ENCODE measurements at places on chromosomes 3 and 15.

DNA sequence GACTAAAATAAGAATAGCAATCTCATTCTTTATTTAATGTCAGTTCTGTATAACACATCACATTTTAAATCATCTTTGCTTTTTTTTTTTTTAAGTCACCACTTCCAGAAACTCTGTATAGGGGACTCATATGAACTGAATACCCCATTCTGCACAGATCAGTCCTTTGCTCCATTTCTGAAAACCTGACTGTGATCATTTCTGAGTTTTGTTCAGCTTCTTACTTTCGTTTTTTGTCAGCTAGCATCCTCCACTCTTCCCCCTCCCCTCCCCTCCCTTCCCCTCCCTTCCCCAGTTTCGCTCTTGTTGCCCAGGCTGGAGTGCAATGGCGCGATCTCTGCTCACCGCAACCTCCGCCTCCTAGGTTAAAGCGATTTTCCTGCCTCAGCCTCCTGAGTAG, 49.8 kb upstream of the SGO1 start:
- no peak for DNase-seq

DNA sequence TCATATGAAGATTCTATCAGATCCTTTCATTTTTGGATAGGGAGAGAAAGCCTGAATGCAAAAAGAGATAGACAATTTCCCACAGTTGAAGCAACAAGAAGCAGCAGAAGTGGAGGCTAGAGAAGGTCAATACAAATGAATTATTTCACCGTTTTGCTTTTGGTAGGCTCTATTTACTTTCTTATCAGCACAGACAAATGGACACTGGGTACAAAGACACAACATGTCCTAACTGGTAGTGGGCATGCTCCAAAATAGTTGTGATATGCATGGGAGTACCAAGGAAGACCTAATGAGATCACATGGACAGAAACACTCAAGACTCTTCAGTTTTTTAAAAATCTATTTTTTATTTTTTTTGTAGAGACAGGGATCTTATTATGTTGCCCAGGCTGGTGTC, 99.4 kb downstream of the XRN1 start:
- DNase-seq = no peak

DNA sequence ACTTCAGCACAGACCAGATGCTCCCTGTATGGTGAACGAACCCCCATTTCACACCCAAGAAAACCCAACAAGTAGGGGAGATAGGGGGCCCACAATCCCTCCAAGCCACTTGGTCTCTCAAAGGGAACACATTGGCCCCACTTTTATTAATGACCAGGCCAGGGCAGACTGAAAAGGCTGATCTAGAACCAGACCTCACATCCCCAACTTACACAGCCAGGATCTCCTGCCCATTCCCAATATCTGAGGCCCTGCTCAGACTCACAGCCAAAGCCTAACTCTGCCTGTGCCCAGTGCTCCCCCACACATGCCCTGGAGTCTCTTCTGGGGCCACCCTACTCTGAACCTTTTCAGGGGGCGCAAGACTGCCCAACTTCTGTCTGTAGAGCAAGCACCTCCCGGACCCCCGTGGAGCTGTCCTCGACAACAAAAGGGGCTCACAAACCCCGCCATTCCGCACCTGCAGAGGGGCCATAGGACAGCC, 1.8 kb downstream of the PLXNB1 start:
- no peak for DNase-seq

DNA sequence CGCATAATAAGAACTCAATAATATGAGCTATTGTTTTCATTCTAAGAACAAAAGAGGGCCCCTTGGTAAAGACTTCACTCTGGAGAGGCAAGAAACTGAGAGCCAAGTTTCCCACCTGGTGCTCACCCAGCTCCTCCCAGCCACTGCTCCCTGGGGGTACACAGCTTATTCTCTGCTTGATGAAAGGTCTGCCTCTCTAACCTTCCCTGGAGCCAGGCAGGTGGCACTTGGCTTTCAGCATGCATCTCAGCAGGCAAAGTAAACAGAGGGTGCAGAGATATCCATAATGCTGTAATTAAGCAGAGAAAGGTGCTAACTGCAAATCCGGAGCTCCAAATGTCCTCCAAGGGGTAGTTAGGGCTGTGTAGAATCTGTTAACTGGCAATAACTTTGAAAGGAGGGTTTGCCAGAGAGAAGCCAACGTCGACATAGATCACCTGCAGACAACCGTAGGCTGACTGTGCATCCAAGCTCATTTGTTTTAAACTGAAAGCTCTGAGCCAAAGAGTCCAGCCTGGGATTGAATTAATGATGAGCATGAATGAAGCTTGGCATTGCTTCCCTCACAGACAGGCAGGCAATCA, 159.6 kb upstream of the PROK2 start:
- no peak for DNase-seq

- no peak for DNase-seq
Measured at GRCh38 chr15:98996624-98997023, 11.0 kb downstream of the PGPEP1L start.

DNA sequence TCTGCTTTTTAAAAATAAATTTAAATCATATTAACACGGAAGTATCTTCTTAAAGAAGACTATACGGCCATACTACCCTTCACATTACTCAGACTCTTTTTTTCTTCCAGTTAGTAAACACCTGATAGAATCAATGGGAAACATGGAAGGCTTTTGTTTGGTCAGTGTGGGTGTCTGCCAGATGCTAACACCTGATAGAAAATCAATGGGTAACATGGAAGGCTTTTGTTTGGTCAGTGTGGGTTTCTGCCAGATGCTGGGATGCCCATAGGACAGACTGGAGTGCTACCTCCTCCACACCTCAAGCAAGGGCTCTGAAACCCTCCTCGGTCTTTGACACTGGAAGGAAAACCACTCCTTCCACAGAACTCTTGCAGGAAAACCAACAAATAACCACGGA, 29.2 kb downstream of the HACL1 start:
- DNase-seq = no peak

- no peak for DNase-seq
Measured at GRCh38 chr3:158713094-158713499, 19.2 kb downstream of the RARRES1 start.

DNA sequence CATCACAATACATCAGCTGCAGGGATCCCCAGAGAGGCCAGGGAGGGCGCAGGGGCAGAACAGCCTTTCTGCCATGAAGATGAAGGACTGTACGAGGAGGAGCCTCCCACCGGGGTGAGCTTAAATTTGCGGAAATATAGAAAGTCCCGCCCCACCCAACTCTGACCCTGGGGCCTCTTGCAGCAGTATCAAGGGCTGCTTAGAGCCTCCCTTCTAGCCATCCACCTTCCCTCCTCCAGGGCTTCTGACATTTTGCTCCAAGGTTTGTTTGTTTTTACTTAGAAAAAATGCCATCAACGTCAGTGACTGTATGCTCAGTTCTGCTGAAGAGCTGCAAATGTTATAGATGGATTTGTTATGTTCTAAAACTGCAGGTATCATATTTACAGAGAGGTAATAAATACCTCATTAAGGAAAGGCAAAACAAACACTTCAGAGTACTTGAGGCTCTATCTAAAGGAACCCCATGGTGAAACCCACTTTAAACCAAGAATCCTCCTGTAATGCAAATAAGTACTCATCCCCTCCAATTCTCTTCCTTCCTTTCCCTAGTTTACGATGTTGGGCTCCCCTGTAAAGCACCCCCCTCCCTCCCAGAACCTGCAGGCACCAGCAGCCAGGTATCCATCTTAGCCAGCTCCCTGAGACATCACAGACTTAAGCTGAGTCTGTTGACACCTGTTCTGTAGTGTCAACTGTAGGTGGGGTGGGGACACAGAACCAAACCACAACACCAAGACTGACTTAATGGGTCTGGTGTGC, 30.5 kb downstream of the RFTN1 start:
- no peak for DNase-seq

DNA sequence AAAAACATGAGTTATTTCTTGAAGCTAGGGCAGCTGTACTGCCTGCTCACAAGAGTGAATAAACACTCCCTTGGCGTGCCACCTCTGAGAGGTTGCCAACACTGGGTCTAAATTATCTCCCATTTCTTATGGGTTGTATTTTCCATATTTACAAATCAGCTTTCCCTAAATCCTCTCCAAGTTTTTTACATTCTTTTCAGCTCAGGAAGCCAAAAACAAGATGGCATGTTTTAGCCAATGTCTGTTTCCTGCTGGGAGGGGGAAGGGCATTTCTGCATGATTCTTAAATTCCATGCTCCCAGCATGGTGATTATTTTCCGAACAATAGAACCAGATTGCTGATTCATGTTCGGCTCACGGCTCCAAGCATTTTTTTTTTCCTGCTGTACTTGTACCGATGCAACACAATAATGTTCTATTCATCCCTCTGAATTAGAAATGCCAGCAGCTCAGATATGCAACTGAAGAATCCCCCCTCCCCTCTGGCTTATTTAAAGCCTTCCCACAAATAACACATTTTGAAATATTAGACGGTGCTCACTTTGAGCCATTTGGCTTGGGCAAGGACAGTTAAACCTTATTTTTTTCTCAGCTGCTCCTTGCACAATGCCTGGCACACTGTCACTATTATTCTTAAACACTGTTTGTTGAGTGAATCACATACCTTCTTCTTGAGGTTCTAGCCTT, 252.5 kb downstream of the THRB start:
- no peak for DNase-seq

DNA sequence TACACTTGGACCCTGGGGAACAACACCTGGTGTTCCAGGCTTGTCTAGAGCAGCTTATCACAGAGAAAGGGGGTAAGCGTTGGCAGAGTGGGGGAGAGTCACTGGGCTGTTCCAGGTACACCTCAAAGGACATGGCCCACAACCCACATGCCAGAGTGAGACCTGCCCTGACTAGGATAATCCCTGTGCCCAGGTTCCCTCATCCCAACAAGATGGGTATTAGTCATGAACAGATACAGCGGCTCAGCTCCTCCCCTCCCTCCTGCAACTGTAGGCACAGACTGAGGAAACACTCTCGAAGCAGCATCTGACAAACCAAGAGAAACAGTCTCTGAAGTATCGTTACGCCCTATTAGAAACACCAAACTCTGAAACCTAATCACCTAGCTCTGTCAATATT, 32.1 kb upstream of the RPS17 start:
- no peak for DNase-seq

GRCh38 chr3:5016211-5017161, 37.2 kb downstream of the BHLHE40 start:
- DNase-seq = no peak

GRCh38 chr15:84914351-84914750, 29.9 kb downstream of the SLC28A1 start:
- DNase-seq = no peak

GRCh38 chr3:48845170-48845569, 2.5 kb downstream of the PRKAR2A start:
- DNase-seq = no peak

DNA sequence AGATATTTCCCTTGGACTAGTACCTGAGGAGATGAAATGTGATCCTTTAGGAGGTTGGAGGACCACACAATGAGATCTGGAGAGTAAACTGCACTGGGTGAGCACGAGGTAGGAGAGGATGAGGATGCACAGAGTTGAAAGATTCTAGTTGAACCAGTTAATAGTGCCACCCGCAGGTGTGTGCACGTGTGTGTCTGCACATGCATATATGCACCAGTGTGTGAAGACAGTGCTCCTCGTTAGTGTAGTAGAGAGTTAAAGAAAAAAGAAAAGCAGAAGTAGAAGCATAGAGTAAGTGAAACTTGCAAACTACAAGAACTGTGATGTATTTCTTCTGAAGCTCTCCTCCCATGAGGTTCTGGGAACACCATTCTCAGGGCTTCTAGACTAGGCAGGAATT, 8.4 kb downstream of the MED12L start:
- DNase-seq = no peak

- no peak for DNase-seq
Measured at GRCh38 chr3:120438665-120439370, 12.0 kb downstream of the FSTL1 start.

GRCh38 chr15:58694641-58695398, 54.7 kb downstream of the ADAM10 start:
- DNase-seq = no peak

GRCh38 chr3:155744010-155744625, 753 bp downstream of the PLCH1 start:
- no peak for DNase-seq

- DNase-seq = no peak
Measured at GRCh38 chr3:37591116-37591781, 270.4 kb upstream of the CTDSPL start.

DNA sequence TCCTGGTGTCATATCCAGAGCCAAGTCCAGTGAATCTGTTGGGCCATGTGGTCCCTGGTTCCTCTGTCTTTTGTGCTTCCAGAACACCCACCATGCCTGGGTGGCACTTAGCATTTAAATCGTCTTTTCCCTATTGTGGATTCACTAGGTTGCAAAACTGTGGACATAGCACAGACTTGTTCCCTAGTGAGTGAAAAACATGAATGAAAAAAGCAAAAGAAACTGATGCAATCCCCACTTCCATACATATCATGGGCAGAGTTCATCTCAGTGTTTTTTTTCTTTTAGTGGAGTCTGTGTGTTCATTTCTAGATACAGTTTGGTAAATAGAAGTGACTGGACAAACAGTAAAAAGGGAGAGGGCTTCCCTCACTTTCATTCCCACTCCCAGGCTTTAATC, 170.5 kb downstream of the SLCO3A1 start:
- DNase-seq = no peak

GRCh38 chr3:110246796-110247376, 824.7 kb upstream of the NECTIN3 start:
- no peak for DNase-seq

- DNase-seq = no peak
Measured at GRCh38 chr3:160464321-160464720, 14.7 kb upstream of the TRIM59 start.

- DNase-seq = no peak
Measured at GRCh38 chr3:146532406-146532805, 12.0 kb downstream of the PLSCR1 start.

GRCh38 chr3:29202378-29202777, 78.5 kb upstream of the RBMS3 start:
- no peak for DNase-seq

DNA sequence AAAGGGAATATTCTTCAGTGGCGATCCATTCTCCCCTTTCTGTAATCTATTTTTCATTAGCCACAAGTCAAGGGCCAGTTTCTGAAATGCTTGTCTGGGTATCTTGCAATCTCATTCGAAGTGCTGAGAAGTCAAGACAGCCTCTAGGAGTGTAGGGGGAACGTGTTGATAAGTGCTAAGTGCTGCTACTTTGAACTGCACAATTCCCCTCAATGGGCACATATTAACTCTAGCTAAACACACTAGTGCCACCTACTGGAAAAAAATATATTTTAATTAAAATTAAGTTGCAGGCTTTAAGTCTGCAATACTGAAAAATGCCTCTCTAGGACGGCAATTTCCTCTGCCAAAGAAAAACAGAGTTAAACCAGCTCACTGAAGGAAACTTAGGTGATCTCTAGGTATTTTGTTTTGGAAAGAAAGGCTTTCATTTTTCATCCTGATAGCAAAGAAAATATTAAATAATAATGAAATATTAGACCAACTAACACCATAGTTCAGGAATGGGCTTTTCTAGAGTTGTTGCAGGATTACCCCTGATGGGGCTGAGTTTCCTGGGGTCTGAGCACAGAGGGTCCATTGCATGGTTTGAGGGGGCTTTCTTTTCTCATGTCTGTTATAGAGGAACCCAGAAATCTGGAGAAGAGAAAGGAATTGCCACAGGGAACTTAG, 181.9 kb upstream of the KBTBD8 start:
- no peak for DNase-seq

All from stimulated activated CD4-positive, alpha-beta T cell treated with anti-CD3 and anti-CD28 coated beads, TNF-alpha, amount 100 ng/mL, for 4 hours (primary cell).